ENCODE measurements at places on chromosomes 4 and X.
A peak's percentile ranks its signal among the peaks of the same experiment; 100 is the strongest.

GRCh38 chrX:121161501-121161933 lies 114.1 kb downstream of the GLUD2 start:
- no peak for DNase-seq

- DNase-seq = no peak
Measured at GRCh38 chr4:154137320-154137905, 348.5 kb upstream of the SFRP2 start.

DNA sequence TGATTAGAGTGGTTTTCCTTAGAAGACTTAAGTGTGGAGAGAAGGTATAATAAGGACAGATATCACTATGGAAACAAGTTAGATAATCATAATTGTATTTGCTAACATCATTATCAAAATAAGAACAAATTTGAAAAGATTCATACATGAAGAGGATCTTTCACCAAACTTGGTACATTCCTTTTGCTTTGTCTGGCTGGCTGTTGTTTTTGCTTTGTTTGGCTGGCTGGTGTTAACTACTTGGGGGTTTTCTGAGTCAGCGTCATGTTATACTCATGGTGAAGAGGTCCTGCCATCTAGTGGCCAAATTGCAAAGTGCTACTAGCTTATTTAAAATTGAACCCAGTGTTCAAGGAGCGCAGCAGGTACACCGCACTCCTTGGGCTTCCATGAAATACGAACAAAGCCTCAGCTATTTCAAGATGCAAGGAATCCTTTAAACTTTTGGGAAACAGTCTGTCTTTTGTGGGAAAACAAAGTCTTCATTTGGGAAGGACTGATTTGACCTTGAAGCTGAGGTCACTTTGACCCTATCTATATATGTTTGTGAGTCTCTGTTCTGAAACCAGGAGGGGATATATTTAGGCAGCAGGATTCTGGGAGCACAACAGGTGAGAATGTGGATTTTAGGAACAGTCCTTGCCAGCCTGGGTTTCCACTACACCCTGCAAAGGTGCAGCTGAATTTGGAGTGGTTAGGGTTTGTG lies 129.7 kb downstream of the PLS3 start:
- no peak for DNase-seq

GRCh38 chr4:60223208-60223923 lies 976.8 kb upstream of the ADGRL3 start:
- DNase-seq = no peak

DNA sequence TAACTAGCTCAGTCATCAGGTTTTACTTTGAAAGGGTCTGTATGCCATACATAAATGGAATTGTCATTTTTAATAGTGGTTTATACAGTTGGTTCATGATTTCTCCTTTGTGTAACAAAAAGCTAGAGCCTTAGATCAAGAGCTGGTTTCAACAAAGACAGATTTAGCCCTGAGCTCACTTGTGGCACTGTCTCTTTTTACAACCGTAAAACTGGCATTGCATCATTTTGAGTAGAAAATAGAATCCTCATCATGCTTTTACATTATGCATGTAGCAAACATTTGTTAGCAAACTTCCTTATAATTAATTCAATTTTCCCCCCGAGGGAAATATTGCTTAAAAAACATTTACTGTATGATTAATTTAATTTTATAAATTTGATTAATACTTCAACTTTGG lies 1871.5 kb downstream of the ARAP2 start:
- DNase-seq = no peak

DNA sequence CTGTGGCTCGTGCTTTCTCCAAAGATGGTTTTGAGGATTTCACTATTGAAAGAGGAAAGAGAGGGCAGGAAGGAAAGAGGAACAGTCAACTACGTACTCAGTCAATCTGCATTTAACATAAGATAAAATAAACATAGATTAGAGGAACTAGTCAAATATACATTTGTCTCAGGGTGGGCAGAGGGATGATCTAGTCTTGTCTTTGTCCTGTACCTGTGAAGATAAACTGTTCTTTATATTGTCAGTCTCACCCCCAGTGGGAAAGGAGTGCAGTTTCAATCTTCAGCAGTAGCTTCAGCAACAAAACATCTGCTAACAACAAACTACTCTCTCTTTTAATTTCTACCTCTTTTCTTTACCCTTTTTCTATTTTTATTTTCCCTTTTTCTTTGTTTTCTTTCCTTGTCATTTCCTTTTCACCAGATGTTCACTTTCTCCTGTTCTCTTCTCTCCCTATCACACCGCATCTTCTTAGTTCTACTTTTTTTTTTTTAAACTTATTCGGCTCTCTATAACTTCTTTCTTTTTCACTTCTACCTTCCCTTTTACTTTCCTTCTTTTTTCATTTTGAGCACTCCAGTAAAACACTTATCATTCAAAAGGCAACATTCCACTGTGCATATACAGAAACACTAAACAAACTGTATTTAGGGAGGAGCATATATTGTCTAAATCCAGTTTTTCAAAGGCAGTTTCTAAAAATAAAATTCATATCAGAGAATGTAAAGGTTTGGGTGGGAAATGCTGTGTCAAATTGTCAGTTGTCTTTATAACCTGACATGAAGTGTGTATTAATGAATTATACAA lies 51.4 kb upstream of the GUCY1A1 start:
- DNase-seq = no peak

DNA sequence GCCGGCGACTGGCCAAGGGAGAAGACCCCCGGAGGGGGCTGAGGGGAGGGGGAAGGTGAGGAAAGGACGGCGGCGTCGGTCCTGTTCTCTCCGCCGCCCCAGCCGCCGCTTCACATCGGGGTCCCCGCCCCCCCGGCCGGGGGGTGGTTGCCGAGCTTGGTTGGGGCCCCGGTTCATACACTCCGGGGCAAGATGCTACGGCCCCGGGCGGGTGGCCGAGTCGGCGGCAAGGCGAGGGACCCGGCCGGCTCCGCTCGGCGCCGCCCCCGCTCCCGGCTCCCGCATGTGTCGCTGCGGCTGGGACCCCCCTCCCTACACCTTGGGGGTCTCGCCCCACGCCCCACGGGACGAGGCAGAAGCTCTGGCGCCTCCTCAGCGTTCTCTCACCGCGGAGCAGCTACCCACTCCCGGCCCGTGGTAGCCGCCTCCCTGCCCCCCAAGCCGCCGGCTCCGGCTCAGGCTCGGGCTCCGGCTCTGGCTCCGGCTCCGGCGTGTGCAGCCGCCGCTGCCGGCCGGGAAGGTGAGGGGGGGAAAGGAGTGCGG lies 461 bp downstream of the FBXW7 start:
- DNase-seq = peak; percentile 56

DNA sequence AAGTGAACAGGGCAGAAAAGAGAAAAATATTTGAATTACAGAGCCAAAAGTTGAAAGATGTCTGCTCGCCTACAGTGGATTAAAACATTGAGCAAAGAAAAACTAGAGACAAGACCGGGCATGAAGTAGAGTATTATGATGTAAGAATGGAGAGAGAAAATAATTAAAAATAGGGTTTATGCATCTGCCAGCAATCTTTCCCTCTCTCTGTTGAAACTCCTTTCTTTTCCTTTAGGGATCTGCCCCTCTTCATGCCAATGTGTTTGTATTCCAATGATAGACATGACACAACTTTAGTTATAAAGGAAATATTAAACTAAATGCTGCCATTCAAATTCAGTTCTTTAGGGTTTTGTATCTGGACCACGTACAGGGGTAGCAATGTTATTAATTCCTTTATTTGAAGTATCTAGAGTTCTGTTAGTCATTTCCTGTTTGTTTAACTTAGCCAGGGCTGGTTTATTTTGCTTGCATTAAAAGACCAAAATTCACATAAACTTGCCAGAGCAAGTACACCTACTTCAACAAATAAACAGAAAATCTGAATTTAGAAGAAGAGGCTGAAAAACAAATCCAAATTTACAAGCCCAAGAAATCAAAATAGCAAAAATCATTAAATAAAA lies 202.6 kb downstream of the SPOCK3 start:
- DNase-seq = no peak

DNA sequence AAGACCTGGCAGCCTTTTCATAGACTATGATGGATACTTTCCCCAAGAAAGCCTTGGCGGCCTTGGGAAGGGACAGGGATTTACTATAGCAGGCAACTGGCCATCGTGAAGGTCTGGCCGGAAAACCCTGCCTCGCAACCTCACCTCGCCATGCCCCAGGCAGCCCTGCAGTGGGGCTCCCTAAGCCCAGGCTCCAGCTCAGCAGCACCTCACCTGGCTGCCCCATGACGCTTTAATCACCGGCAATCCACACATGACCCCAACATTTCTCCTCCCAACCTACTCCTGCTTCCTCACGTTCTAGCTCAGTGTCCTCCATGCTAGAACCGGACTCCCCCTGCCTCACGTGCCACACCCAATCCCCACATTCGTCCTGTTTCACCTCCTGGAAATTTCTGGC lies 82.4 kb downstream of the NSUN7 start:
- DNase-seq = no peak

DNA sequence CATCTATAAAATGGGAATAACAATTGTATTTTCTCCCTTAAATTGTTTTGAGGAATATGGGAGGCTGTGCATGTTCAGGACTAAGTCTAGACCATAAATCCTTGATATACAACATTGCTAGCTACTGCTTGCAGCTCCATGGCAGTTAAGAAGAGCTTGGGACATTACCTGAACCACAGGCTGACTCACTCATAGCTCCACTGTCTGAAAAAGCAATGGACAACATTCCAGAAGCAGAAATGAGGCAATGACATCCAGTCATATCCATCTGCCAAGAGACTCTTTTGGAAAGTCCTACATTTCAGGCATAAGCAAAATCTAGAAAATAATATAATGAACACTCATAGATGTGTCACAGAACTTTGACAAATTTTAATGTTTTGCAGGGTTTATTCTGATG lies 167.3 kb upstream of the LEF1 start:
- no peak for DNase-seq

- DNase-seq = no peak
Measured at GRCh38 chr4:83178029-83178428, 63.5 kb upstream of the PLAC8 start.

DNA sequence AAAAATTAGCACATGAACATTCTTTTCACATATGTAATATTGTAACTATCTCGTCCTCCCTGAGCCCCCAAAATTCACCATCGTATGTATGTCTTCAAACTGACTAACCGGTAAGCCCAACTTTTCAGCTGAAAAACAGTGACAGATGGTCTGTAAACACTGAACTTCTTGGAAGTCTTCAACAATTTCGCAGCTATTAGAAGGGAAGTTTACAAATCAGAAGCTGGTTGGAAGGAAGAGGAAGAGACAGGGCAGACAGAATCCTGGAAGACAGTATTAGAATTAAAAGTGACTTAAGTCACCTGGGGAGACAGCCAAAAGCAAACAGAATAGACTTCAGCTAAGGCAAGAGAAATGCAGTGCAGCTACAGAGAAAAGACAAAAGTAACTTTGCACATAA lies 858.4 kb downstream of the ADGRL3 start:
- no peak for DNase-seq

- DNase-seq = no peak
Measured at GRCh38 chr4:40749717-40750460, at the start of gene NSUN7. Gene NSUN7, plus strand, starts transcription at chr4:40749955. Its CDS starts 739 bp downstream, at chr4:40750694.

- no peak for DNase-seq
Measured at GRCh38 chr4:169622566-169622965, 2.2 kb downstream of the CLCN3 start.

GRCh38 chrX:149074398-149074797 lies 430.7 kb downstream of the IDS start:
- no peak for DNase-seq

- no peak for DNase-seq
Measured at GRCh38 chr4:147366164-147366563, 114.7 kb upstream of the EDNRA start.

DNA sequence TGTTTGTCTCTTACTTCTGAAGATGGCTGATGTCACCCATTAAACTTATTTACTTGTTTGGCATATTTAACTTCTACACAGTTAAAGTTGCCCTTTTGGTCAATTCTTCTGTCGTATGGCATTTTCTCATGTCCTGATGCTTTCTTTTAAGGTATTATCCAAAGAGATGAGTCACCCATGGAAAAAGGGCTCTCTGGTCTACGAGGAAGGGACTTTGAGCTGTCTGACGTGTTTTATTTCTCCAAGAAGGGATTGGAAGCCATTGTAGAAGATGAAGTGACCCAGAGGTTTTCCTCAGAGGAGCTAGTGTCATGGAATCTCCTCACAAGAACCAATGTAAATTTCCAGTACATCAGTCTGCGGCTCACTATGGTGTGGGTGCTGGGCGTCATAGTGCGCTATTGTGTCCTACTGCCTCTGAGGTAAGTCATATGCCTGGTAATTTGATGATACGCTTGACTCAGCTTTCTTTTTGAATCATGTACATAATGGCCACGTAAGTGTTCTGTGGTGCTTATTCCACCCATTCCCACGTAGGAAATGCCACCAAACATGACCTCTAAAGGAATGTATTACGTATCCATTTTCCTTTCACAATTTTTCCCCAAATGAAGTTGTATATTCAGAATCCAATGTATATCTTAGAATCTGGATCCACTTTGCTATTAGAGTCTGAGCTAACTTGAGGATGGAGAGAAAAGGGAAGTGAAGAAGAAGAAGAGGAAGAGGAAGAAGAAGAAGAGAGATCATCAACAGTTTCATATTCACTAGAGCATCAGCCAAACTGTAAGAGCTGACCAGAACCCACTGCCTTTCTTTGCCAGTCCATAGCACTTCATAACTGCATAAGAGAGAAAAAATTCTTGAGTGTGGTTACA lies 45.7 kb downstream of the GPAT3 start:
- DNase-seq = no peak

DNA sequence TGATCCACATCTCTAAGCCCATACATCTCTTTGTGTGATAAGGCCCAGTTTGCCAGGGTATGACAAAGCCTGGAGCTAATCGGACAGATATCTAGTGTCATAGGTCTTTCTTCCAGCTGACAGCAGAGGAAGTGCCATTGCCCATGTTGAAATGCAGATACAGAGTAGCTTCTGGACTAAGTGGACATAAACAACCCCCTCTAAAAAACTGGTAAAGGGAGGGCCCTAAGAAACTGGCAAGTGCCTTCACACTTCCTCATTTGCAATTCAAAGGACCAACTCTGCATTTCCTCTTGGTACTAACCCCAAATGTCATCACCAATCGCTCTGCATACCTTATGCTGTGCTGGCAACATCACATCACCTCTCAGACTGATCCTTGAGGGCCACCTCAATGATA lies 20.8 kb downstream of the ARHGEF6 start:
- DNase-seq = no peak

- no peak for DNase-seq
Measured at GRCh38 chr4:107564326-107564725, 155.7 kb downstream of the PAPSS1 start.

DNA sequence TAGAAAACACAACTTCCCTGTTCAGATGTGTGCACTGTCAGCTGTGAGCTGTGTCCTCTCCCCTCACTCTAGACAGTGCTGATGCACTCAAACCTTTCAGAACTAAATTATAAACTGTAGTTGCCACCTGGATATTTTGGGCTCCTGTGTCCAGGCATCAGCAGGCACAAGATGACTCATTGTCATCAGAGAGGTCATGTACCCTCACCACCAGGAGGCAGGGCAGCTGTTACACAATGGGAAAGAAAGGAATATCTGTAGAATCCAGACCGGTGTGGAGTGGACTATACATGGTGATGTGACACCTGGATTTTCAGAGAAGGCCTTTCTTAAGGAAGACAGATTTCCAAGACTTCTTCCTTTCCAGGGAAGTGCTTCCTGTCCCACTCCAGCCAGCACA lies 854.4 kb upstream of the AGA start:
- DNase-seq = no peak

Data from RWPE2 (cell line).